ENCODE measurements at places on chromosomes 6 and 20.

GRCh38 chr20:7313047-7313446 is 545.6 kb downstream of the BMP2 start:
- no peak for DNase-seq

DNA sequence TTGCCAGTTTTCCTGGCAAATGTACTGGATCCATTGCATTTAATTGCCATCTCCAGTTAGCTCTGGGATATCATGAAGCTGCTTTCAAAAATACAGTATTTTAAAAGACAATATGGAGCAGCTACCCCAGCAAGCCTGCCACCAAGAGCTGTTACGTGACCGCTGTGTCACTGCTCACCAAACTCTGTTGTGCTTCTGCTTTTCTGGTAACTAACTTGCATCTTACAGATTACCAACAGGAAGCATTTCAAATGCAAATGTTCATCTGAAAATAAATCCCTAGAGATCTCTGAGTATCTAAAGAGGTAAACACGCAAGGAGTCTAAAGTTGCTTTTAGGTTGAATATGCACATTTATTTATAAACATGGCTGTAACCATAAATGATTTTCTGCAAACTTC is 1008.3 kb downstream of the KIF16B start:
- DNase-seq: no peak

- DNase-seq: no peak
These were observed 29.4 kb downstream of the PHIP start for GRCh38 chr6:79048611-79049010.

- DNase-seq: no peak
These were observed 189.1 kb downstream of the ZDHHC14 start for GRCh38 chr6:157570104-157570503.

DNA sequence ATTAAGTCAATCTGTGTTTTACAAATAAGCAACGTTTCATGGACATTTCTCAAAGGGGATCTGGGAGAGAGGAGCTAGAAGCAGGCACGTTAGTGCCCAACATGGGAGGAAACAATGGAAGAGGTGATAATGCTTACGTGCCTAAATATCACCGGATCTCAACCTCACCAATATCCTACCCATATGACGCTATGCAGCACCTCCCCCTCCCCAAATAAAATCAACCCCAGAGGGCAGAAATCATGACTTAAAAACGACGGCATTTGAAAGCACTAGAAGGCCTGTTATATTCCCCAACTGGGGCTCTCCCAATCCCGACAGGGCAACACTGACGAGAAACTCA is 425 bp downstream of the HBS1L start:
- DNase-seq: no peak

DNA sequence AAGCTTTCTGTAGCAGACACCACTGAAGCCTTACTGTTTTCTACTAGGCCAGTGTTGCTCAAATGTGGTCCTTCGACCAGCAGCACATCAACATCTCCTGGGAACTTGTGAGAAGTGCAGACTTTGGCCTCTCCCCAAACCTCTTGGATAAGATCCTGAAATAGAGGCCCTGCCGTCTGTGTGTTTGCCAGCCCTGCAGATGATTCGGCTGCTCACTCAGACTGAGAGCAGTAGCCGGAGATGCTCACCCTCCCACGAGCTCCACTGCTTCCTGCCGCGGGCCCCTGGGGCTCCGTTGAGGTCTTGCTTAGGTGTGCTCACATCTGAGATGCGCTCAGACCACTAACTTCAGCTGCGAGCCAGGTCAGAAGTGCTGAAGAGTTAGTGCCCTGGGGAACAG is 129.5 kb upstream of the SSTR4 start:
- peak; percentile 37 for DNase-seq

DNA sequence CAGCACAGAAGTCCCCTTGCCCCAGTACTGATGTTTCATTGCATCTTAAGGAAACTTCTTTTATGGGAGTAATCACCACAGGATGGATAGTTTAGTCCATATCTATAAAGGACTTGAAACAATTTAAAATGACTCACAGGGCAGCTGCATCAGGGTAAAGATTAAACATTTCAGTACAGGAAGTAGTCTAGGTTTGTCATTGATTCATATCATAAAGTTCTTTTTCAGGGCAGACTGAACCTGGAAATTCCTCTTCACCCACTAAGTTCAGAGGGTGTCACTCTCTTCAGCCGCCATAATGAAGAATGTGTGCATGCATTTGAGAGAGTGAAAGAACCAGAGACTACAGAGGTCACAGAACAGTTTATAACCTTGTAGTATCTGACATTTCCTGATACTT is 296.3 kb upstream of the JAG1 start:
- no peak for DNase-seq

DNA sequence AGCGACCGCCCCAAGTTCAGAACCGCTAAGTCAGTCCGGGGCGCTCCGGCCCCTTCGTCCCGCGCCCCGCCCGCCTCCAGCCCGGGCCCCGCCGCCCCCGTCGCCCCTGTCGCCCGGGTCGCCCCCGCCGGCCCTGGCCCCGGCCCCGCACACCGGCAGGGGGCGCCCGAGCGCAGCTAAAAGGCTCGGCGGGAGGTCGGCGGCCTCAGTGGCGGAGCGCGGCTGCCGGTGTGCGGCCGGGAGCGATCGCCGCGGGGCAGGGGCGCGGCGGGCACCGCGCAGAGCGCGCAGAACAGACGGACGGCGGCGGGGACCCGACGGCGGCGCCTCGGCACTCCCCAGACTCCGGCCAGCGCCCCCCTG is at the start of gene FNDC1:
TSS of gene FNDC1 (plus strand) at position 208 of the 363 bp plus-strand sequence. CDS start 197 bp downstream, outside the sequence.
- DNase-seq: peak; percentile 35

GRCh38 chr6:158926414-158926813 is 73.6 kb downstream of the RSPH3 start:
- no peak for DNase-seq

DNA sequence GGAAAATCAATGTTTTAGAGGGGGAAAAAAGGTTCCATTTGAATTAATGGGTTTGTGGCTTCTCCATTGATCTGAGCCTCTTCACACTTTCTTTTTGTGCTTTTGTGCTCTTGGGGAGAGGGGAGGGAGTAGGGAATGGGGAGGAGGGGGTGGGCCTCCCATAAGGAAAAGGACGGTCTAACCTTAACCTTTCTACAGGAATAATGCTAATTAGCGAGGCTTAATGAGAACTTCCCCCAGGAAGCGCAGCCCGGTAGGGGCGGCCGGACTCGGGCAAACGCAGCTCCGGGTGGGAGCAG is 103.0 kb downstream of the NOL4L start:
- no peak for DNase-seq

GRCh38 chr20:57591289-57592229 is 28.7 kb downstream of the ZBP1 start:
- no peak for DNase-seq

- no peak for DNase-seq
These were observed 216.3 kb upstream of the ECI2 start for GRCh38 chr6:4351520-4352321.

- no peak for DNase-seq
These were observed 15.6 kb upstream of the MAS1 start for GRCh38 chr6:159875194-159875593.

DNA sequence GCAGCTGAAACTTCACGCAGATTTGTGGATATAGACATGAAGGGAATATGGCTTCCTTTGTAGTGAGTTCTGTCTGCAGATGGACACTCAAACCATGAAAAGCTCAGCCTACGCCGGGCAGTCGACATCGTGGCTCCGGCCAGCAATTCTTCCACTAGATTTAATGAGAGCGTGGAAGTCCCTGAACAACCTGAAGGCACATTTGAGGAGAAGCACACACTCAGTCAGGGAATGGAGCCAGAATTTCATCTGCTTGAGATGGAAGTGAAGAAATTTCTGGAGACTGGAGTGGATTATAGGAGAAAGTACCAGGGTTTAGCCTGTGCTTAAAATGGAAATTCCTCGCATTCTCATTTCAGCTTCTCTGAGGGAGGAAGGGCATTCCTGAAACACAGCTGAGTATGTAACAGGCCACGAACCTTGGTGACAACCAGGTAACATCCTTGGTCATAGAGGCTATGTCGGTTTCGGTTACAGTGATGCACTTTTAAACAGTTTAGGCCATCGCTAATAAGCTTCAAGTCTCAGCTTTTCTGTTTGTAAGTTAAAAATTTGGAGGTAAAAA is 80.5 kb upstream of the AGPAT4 start:
- DNase-seq: no peak

GRCh38 chr6:111743360-111743759 is 129.9 kb downstream of the FYN start:
- DNase-seq: no peak

DNA sequence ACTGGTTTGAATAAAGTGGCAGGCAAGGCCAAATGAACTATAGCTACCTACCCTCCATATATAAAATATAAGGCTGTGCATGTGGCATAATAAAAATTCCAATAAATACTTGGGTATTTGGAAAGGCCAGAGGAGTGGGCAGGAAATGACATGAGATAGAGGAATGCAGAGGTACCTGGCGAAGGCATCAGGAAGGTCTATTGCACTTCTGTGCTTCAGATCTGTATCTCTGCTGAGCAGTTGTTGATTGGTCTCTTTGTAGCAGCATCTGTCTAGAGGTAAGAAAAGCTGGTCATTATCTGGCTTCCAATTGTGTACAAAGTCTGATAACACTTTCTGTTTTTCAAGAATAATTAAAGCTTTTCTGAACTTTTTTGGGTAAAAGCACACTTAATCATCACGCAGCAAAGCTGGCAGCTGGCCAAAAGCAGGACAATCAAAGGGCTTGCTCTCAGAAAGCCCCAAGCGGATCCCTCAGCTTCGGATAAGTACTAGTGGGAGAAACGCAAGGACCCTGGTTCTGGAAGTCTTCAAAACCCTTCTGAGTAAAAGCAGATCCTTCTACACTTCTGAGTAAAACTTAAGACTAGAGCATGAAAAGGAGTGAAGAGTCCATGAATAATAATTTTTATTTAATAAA is 120.1 kb upstream of the TCF21 start:
- DNase-seq: no peak

GRCh38 chr6:52515219-52515960 is 61.5 kb downstream of the TRAM2 start:
- DNase-seq: no peak

GRCh38 chr6:75631859-75632635 is 30.4 kb downstream of the SENP6 start:
- no peak for DNase-seq

DNA sequence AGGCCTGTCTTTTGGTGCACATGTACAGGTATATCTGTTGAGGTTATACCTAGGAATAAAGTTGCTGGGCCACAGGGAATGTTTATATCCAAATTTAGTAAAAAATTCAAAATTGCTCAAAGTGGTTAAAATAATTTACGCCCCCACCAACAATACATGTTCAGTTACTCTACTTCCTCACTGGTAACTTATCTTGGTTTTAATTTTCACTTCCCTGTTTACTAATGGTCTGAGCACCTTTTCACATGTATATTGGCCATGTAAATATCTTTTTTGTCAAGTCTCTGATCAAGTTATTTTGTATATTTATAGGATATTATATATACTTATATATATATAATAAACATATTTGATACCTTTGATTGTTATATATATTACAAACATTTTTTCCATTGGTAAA is 9.7 kb downstream of the PDE7B start:
- no peak for DNase-seq

GRCh38 chr6:127879685-127880084 is 21.2 kb downstream of the THEMIS start:
- no peak for DNase-seq

DNA sequence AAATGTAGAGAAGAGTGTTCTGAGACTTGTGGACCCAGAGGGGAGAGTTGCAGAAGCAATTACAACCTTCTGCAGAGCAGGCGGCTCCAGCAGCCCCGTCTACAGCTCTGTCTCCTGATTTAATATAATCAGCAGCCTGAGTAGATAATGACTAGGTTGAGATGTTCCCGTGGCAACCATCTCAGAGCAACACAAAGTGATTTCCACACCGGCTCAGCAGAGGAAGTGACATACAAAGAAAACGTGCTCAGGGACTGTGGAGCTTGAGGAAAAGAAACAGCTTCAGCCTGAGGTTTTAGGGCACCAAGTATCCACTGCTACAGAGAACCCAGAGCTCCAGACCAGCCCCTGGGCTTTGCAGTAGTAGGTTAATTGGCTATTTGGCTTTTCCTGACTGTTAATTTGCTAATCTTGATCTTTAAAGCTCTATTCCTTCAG is 136.4 kb downstream of the MTFR2 start:
- no peak for DNase-seq

DNA sequence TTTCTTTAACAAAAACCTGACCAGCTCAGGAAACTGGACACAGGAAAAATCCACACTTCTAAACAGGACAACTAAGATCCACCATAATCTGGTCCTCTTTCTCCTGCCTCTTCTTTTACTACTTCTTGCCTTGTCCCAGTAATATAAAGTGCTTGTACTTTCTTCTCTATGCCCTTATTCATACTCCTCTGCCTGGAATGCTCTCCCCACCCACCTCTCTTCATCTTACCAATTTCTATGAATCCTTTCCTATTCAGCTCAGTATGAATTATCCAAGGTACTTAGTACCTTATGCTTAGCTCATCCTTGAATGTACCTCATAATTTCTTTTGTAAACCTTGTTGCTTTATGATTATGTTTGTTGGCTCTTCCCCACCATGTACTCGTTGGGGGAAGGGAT is 159.4 kb downstream of the CDK19 start:
- no peak for DNase-seq

GRCh38 chr6:144469144-144469575 is 184.0 kb downstream of the UTRN start:
- DNase-seq: no peak

- DNase-seq: no peak
These were observed 78.3 kb upstream of the OPRM1 start for GRCh38 chr6:153960741-153961140.

- DNase-seq: no peak
These were observed 45.5 kb upstream of the ZNF217 start for GRCh38 chr20:53639128-53639527.

DNA sequence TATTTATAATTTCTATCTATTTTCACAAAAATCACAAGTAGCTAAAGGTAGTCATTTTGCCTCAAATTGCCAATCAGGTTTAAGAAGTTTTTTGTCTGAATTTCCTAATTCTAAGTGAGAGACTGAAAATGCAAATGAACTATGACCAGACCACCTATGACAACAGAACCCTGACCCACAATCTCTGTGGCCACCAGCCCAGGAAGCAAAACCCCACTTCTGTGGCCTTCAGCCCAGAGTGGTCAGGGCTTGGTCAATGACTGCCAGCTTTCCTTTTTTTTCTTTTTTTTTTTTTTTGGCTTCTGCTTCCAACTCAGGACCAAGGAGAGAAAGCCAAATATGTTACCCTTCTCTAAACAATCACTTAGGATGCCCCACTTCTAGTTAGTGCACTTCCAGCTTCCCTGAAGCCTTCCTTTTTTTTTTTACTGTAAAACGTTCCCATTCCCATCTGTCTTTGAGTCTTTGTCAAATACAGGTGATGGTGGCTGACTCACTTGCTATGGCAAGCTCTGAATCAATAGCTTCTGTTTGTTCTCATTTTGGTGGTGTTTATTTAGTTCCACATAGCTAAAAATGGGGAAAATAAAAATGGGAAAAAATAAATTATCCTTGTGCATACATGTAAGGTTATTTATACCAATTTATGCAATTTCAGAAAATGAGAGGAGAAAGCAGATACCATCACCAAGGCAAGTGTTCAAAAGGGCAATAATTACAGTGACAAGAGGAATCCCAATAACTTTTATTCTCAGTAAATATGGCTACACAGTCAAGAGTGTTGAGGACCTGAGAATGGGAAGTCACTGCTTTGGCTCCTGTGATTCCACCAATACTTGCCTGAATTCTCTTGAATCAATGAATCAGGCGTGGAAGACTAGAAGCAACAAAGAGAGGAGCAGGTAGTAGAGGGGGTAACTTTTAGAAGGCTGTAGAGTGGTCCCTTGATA is 170.3 kb upstream of the PDE7B start:
- no peak for DNase-seq

- DNase-seq: no peak
These were observed 91.9 kb downstream of the CCDC170 start for GRCh38 chr6:151585741-151586140.

Data from stimulated activated naive B cell treated with anti-CD40 and anti-IgM and Interleukin-4, amounts not matched to agents 10 μg/mL and 1 μg/mL and 100 μg/mL, for 72 hours (primary cell).